ENCODE measurements at places on chromosomes 5 and 9.

GRCh38 chr9:137878146-137878941 lies 762 bp downstream of the CACNA1B start:
- DNase-seq: no peak

DNA sequence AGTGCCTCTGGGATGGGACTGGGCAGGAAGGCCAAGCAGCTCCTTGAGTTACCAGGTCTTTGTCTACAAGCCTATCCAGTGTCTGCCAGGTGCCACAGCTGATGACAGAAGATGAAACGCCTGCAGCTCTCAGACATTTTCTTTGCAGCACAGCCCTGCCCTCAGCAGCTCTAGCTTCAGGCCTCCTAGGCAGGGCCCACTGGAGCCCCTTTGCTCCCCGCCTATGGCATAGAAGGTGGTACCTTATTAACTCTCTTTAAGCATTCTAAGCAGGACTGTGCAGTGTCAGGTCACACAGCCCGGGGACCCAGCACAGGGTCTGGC lies 1.3 kb upstream of the SKP1 start:
- no peak for DNase-seq

DNA sequence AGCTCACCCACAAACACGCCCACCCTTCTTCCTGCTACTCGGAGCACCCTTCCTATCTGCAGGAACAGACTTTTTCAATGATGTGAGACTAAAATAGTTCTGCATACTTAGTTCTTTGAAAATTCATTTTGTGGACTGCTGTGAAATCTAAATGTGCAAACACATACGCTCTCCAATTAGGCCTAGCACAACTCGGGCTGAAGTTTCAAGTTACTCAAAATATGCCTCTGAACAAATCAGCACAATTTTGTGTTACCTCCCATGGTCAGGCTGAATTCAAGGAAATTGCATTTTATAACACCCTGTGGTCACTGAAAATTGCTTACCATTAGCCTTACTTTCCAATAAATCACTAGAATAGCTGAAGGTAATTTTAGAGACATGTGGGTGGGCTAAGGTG lies 323.8 kb upstream of the ADCY2 start:
- no peak for DNase-seq

- no peak for DNase-seq
Measured at GRCh38 chr5:179478624-179479023, 71.7 kb upstream of the RUFY1 start.

GRCh38 chr5:39500551-39501175 lies 75.9 kb upstream of the DAB2 start:
- no peak for DNase-seq

GRCh38 chr5:73592551-73592950 lies 27.0 kb downstream of the UTP15 start:
- DNase-seq: no peak

DNA sequence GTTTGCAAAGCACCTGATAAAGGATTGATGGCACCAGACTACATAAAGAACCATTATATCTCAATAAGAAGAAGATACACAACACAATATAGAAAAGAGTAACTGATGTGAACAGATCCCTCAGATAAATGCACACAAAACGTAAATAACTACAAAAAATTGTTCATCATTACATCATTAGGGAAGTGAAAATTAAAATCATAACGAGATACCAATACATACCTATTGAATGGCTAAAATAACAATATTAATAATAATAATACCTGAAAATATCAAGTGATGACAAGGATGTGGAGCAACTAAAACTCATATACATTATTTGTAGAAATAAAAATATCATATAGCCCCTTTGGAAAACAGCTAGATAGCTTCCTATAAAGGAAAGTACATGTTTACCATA lies 469.5 kb downstream of the DMRTA1 start:
- no peak for DNase-seq

DNA sequence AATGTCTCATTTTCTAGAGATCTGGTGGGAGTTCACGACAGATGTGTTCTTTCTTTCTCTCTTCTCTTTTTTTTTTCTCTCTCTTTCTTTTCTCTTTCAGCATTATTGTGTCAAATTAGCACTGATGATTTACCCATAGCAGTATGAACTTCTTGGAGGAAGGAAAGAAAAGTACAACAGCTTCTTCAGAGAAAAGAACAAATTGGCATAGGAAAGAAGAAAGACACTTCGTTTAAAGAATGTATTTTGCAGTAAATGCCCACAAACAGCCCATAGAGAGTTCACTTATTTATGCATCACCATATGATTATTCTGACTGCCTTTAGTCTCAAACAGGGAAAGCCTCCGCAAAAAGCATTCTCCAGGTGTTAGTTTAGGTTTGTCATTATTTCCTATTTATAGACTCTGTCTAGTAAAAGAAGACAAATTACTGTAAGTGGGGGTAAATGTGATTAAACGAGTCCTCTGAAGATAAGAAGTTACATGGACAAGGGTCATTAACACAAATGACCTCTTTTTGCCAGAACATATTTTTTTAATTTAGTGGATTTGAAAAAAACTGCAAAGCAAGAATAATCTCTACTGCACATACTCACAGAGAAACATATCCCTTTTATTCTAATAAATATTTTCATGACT lies 68.0 kb downstream of the POU5F2 start:
- DNase-seq: no peak

GRCh38 chr9:131607591-131607990 lies 62.3 kb downstream of the PRRT1B start:
- no peak for DNase-seq

DNA sequence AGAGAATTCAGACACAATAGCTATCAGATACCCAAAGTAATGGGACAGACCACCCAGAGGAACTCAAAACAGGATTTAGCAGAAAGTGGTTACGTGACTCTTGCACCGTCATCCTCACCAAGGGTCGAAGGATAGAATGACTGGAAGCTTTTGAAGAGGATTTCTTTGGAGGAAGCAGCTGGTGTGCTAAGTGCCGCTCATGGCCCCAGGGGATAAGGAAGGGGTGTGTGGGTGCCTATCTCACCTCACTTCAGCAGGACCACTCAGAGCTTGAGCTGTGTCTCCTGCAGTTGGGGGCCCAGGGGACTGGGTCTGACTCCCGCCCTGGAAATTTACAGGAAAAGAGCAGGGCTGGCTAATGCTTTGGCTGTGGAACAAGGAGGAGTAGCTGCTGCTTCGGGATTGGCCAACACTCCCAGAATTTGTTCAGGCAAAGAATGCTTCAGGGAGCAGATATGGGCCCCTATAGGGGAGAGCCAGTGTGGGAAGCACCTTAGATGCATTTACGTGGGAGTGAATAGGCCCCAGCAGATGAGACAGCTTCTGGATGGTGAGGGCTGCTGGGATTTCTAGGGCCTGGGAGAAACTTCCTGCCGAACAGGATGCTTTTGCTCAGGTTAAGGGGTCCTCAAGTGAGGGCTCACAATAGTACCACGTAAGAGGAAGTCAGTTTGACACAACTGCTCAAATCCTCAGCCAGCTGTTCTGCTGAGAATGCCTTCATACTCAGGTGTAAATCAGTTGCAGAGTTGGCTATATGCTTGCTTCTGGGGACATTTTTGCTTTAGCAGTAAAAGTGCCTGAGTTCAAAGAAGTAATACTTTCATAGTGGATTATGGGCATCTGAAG lies 29.1 kb upstream of the TOMM5 start:
- DNase-seq: no peak

GRCh38 chr5:158226496-158226895 lies 367.6 kb upstream of the CLINT1 start:
- no peak for DNase-seq

DNA sequence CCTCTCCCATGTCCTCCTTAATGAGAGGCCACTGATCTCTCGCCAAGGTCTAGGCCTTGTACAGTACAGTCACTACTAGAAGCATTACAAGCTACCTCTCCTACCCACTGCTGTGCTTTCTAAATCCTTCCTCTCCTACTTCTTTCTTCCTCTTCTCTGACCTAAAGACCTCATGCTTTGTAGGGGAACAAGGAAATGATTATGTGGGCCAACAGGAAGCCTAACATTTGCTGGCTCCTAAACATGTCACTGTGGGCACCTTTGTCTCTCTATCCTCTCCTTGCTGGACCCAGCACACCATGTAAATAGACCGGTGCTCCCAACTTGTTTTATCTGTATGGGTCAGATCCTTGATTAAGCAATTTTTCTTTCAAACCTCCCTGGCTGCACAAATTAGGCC lies 16.7 kb downstream of the SLC28A3 start:
- DNase-seq: no peak

- no peak for DNase-seq
Measured at GRCh38 chr5:33975852-33976251, 8.6 kb downstream of the SLC45A2 start.

Measured in tibial nerve (tissue), 4 donors.